ENCODE measurements at places on chromosomes 5 and 9. TPM values are rescaled to one million over a fixed set of nuclear protein-coding genes. Genes with fewer than 3 reads are reported as not detected.

PCDHB3 gene
- 0.38 TPM for total RNA-seq

FOXD4L6 gene
- total RNA-seq = not detected

BHMT2 gene
- total RNA-seq = 0.98 TPM

CCL19 gene
- total RNA-seq = not detected

SLC25A2 gene
- not detected for total RNA-seq

GADD45G gene
- total RNA-seq = 1.1 TPM

EQTN gene
- not detected for total RNA-seq
